ENCODE measurements at places on chromosomes 11 and 22.
A peak's percentile ranks its signal among the peaks of the same experiment; 100 is the strongest.

DNA sequence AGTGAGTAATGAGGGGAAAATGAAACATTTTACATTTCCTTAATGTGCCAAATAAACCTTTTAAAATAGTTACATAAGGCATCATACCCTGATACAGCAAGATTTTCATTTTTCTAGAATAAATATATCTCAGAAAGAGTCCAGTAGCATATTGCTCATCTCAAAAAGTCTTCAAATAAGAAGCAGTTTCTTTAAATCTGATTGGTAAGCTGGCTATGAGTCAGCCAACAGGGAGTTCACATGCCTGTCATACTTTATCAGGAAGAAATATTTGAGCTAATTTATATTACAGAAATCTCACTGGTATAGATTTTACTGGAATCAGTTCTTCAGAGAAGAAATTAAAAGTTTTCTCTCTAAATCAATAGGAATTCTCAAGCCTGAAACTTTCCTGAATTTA, 258.1 kb downstream of the C11orf87 start:
- no peak for DNase-seq

DNA sequence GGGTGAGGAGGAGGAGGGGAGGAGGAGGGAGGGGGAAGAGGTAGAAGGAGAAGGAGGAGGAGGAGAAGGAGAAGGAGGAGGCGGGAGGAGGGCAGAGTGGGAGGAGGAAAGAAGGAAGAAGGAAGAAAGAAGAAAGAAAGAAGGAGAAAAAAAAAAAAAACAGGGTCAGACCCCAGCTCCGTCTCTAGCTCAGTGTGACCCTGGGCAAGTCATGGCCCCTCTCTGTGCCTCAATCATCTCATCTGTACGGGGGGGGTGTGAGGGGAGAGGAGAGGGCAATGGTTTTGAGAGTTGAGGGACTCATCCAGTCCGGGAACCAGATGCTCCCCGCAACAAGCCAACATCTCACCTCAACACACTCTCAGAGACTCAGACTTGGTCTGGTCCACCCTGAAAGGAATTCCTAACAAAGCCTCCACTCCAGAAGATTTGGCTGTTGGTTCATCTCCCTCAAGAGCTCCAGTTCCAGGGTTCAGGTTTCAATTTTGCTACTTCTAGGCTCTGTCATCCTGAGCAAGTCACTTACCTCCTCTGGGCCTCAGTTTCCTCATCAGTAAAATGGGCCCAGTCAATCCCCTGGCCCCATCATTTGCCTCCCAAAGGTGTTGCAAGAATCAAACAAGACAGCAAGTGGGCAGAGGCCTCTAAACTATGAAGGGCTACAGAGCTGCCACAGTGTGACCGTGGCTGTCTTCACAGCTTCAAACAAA, 7.7 kb downstream of the CARD10 start:
- DNase-seq, result no peak

DNA sequence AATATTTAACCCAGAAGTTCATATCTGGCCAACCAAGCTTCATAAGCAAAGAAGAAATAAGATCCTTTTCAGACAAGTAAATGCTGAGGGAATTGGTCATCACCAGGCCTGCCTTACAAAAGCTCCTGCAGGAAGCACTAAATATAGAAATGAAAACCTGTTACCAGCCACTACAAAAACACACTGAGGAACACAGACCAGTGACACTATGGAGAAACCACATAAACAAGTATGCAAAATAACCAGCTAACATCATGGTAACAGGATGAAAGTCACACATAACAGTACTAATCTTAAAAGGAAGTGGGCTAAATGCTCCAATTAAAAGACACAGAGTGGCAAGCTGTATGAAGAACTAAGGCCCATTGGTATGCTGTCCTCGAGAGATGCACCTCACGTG, 311.4 kb downstream of the DYNC2H1 start:
- DNase-seq, result no peak

GRCh38 chr11:65428578-65429067, 6.0 kb downstream of the NEAT1 start:
- no peak for DNase-seq

DNA sequence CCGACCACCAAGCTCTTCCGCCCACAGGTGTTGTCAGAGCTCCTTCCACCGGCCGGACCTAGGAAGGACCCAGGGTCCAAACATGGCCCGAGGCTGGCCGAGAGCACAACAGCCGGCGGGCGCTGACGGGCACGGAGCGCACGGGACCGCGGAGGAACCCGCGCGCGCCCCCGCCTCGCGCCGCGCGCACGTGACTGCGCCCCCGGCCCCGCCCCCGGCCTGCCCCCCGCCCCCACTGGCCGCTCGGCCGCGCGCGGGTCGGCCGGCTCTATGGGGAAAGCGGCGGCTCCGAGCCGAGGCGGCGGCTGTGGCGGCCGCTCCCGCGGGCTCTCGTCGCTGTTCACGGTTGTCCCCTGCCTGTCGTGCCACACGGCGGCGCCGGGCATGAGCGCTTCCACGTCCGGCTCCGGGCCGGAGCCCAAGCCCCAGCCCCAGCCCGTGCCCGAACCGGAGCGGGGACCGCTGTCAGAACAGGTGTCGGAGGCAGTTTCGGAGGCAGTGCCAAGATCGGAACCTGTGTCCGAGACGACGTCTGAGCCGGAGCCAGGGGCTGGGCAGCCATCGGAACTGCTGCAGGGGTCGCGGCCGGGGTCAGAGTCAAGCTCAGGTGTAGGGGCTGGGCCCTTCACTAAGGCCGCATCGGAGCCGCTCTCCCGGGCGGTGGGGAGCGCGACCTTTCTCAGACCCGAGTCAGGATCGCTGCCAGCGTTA, at the start of gene OSBP2:
TSS of gene OSBP2 (plus strand) at position 235 of the 711 bp plus-strand sequence. CDS start at position 271, 36 bp downstream.
- DNase-seq, result peak; percentile 22

DNA sequence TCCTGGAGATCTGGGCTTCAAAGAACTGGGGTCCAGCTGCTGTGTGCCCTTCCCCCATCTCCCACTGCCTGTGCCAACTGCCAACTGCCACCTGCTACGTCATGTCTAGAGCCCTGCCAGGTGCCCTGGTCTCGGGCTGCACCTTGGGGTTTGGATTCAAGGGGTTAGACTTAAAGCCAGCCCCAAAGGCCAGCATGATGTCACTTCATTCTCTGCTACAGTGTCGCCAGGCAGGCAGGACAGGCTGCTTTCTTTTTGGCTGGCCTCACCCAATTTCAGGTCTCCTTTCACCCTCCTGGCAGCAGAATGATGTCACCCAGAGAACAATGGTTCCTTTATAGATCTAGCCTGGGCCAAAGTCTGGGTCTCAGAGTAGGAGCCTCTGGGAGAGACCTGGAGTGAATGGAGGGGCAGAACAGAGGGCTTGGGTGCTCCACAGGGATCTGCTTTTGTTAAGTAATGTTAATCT, 79.5 kb upstream of the CRYBB3 start:
- DNase-seq, result no peak

DNA sequence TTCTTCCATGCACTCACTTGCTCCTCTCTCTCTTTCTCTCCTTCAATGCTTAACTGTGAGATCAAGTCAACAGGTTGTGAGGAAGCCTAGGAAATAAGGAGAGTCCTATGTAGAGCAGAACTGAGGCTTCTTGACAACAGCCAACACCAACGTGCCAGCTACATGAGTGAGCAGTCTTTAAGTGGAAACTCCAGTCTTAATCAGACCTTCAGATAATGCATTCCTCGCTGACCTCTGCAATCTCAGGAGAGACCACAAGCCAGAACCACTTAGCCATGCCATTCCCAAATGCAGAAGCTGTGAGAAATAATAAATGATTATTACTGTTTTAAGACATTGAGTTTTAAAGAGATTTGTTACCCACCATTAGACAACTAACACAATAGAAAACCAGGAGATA, 6.1 kb upstream of the TEAD1 start:
- no peak for DNase-seq

GRCh38 chr11:70547821-70548670, 149.7 kb downstream of the CTTN start:
- DNase-seq, result peak; percentile 17

DNA sequence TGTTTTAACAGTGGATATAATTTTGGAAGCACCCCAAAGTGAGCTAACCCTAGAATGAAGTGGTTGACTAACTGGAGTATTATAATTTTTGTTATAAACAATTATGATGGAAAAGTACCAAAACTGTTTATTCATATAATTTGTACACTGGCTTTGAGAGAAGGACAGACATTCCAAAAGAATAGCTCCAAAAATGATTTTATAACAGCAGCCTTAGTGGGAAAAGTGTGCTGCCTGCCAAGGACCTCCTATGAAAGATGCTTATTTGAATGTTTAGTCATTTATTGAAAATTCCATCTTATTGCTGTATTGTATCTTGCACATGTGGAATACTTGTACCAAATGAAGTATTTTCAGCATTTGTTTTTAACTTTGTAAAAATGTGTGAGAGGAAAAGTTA, 169.8 kb downstream of the GUCY1A2 start:
- no peak for DNase-seq

DNA sequence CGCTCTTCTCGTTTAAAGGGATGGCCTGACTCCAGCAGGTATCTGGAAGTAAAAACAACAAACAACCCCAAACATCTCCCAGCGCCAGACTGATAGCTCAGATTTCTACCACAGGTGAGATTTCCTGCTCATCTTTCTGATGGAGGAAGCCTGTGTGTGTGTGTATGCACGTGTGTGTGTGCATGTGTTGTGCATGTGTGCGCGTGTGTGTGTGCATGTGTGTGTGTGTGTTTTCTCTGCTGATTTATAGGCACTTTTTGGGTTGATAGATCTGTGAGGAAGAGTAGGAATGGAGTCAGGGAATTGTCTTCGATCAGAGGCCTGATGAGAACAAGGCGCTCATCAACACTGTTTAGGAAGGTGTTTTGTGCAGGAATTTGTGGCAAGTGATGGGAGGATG, 103.0 kb downstream of the PKNOX2 start:
- no peak for DNase-seq

DNA sequence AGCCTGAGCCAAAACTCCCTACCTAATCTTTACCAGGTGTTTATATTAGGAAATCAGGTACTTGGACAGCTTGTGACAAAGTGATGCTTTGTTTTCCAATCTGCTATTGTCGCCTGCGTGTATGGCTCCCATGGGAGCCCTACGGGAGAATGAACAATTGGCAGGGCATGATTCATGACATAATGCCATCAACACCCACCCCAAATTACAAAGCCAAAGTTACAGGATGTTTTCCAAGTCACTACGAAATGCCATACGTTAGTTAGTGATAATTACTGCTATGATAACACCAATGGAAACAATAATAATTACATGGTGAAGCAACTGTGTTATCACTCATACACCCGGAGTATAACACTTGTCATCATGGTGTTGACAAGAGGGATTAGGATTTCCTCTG, 226.4 kb downstream of the FAM181B start:
- no peak for DNase-seq

GRCh38 chr11:76781046-76781801, 1.9 kb upstream of the TSKU start:
- no peak for DNase-seq

- no peak for DNase-seq
These were observed 8.8 kb upstream of the SEC14L4 start for GRCh38 chr22:30514252-30514651.

DNA sequence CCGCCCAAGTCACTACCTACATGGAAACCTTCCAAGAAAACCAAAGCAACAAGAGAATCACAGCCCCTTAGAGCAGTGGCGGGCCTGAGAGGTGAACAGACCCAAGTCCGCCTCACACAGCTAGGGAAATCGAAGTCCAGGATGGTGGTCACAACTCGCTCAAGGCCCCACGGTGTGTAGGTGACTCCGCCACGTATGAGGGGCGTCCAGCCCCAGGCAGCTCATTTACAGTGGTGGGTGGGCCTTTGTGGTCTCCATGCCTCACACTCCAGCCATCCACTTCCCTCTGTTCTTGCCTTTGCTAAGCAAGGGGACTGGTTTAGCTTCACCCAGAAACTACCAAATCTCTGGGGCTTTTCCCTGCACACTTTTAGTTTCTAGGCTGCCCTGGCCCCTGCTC, 9.7 kb upstream of the TCF20 start:
- DNase-seq, result no peak

DNA sequence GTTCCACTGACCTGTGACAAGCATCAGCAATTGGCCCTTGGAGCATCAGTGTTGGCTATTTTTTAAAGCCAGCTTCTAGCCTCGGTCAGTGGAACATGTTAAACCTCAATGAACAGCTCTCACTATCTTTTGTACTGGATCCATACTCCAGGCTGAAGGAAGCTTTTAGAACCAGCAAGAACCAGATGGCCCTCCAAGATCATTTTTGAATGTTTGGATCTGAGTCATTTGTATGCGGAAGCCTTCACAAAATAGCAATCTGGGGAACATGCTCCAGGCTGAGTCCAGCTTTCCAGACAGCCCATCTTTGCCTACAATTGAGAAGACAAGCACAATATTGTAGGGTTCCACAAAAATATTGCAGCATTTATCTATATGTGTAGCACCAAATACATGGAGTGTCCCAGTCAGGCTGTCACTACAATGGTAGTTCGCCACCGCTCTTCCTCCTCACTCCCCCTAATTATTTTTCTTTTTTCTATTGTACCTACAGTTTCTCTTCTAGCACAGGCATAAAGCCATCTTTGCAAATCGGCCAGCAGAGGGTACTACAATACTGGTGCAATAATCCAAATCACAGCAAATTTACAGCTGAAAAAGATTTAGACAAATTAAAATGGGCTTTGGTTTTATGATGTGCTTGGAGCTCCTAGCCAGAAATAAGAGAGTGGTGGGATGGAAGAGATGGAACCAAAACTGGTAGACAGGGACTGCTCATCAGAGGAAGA, 177.4 kb upstream of the BLID start:
- DNase-seq, result no peak

- no peak for DNase-seq
These were observed at the start of gene B3GAT1 for GRCh38 chr11:134412203-134413042. B3GAT1 (minus strand) TSS chr11:134412242; CDS start chr11:134387659, 24,583 bp downstream.

DNA sequence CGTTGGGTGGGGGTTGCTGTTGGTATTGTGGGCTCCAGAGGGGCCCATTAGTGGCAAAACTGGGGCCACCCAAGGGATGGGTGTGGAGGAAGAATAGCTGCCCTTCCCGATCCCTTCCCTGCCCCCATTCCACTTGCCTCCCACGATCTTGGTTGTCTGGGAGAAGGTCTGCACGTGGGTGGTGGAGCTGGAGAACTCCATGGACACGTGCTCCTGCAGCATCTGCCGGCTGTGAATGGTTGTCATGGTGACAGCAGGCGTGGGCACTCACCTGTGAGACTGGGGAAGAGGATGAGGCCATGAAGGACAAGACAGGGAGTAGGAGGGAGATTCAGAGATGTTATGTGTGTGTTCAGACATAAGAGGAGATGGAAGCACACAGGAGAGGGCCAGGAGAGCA, 2.0 kb downstream of the IGSF22 start:
- DNase-seq, result no peak

DNA sequence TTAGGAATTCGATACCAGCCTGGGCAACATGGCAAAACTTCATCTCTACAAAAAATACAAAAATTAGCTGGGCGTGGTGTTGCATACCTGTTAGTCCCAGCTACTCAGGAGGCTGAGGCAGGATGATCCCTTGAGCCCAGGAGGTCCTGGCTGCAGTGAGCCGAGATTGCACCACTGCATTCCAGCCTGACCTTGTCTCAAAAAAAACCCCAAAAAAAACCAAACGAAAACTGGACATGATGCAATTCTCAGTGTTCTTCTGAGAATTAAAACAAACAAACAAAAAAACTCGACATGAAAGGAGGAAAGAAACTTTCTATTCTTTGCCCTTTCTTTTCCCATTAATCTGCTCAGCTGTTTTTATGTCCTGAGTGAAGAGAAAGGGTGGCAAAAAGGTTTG, 7.4 kb downstream of the MED17 start:
- DNase-seq, result no peak

Data from NCI-H2227 treated with DMSO at 0.1 percent for 48 hours (cell line).